Osteoblast (primary cell): ENCODE measurements at places on chromosomes 2 and 18. TPM values are rescaled to one million over a fixed set of nuclear protein-coding genes. Genes with fewer than 3 reads are reported as not detected.
A peak's percentile ranks its signal among the peaks of the same experiment; 100 is the strongest.

DNA sequence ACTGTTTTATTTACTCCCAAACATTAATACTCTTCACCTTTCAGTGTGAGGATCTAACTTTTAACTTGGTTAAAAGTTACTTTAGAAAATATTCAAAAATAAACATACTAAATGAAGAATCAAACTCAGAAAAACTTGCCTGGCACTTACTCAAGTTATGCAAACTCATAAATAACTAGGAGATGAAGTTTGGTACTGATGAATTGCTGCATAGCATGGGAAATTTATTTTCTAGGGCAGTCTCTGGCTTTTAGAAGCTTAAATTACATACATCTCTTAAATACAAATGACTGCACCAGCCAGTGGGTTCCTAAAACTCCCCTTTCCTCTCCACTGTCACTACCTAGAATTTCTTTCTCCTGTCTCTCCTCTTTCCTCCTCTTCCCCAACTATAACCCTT lies 46.7 kb upstream of the CREB1 start:
- no peak for DNase-seq

DNA sequence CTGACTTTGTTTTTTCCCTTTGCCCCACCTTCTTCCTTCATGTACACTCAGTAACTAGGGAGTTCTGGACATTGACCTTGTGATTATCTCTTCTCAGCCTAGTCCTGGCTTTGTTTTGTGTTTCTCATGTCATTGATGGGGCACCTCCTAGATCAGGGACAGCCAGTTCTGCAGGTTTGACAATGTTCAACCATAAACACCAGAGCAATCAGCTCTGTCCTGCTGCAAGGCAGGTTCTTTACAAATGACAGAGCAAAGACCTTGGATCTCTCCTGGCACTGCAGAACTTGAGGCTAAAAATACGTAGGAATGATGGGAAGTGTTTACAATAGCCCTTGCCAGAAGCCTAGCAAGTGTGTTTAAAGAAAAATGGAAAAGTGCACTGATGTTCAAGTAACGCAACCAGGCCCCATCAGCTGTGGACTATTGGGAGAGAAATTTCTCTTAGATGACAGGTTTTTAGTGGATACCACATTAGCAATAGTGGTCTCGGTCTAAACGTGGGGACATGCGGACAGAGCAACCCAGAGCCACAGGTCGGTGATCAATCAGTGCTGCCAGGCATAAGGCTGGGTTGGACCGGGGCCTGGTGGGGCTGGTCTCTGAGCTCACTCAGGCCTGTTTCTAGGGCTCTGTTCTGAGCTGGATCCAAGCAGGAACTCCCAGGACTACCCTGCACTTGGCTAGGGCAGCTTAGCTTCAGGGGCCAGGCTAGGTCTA lies 76.8 kb downstream of the SOWAHC start:
- DNase-seq: no peak

- DNase-seq: no peak
Measured at GRCh38 chr2:228575897-228576296, 394.4 kb upstream of the SPHKAP start.

- peak; percentile 91 for DNase-seq
Measured at GRCh38 chr2:74867841-74868658, 34.1 kb downstream of the HK2 start.

GRCh38 chr2:177746358-177746757 lies 326.2 kb downstream of the PDE11A start:
- DNase-seq: no peak

- DNase-seq: no peak
Measured at GRCh38 chr2:118473241-118473640, 374.2 kb downstream of the EN1 start.

GRCh38 chr2:131039908-131040660 lies 53.2 kb downstream of the FAM168B start:
- DNase-seq: peak; percentile 67

DNA sequence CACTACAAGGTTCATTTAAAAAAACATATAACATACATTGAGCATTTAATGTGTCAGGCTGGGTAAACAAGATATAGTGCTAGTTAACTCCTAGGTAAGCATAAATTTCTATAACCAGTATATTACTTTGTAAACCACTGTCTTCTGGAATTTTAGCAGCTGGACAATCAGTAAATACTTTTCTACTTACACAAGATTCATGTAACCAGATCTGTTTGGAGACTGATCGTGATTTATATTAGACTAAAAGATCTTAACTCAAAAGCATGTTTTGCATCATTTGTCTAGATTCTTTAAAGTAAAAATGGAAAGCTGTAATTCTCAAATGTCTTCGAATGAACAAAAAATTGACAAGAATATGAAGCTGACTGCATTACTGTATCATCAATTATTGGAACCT lies 941 bp upstream of the SGO2 start:
- DNase-seq: no peak

- DNase-seq: peak; percentile 85
Measured at GRCh38 chr2:19256121-19256601, 102.3 kb downstream of the OSR1 start.

- no peak for DNase-seq
Measured at GRCh38 chr18:32091325-32091723, 350 bp upstream of the RNF138 start.

DNA sequence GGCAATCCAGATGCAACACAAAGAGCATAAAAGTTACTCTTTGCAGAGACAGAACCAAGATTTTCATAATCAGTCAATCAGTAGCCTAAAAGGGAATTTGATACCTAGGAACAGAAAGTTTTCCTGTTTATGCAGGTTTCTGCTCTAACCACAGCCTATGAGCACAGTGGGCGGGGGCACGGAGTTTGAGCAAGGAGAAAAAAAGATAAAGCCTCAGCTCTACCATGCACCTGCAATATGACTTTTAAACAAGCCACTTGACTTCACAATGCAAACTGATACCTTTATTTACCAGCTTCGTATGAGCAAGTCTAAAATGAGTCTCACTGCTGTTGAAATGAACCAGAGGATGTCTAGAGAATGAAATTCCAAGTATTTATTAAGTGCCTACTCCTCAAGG lies 5.6 kb upstream of the LRATD1 start:
- DNase-seq: no peak

GRCh38 chr2:23901966-23902846 lies 24.7 kb downstream of the ATAD2B start:
- DNase-seq: peak; percentile 29

- DNase-seq: no peak
Measured at GRCh38 chr2:237217995-237218616, 132.4 kb downstream of the COPS8 start.

GRCh38 chr2:9394816-9395215 lies 28.5 kb downstream of the ITGB1BP1 start:
- peak; percentile 54 for DNase-seq

DNA sequence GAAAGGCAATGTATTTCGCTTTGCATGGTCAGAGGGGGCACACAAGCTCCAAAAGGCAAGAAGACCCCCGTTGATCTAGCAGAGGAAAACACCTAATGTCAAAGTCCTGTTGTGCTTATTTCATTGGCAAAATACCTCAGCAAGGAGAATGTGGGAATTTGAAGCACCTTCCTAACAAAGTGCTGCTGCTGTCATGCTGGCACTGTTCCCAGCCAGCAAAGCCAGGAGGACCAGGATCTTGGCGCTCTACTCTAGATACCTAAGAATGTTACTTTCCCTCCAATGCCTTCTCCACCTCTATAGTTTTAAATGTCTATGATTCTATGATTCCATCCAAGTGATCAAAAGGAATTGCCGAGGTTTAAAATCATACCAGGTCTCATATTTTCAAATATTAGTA lies 867.9 kb upstream of the POU3F3 start:
- DNase-seq: no peak

- no peak for DNase-seq
Measured at GRCh38 chr2:215493376-215493775, 57.5 kb upstream of the FN1 start.

GRCh38 chr2:198347946-198348345 lies 543.6 kb downstream of the PLCL1 start:
- no peak for DNase-seq

GRCh38 chr2:196331143-196331542 lies 159.8 kb upstream of the STK17B start:
- no peak for DNase-seq

GRCh38 chr2:218516614-218517013 lies 51.5 kb downstream of the USP37 start:
- DNase-seq: no peak

GRCh38 chr2:179264368-179265081 lies at the start of gene SESTD1:
TSS of gene SESTD1 (minus strand) at chr2:179264832. CDS start at chr2:179191841, 72,991 bp downstream.
- peak; percentile 88 for DNase-seq

DNA sequence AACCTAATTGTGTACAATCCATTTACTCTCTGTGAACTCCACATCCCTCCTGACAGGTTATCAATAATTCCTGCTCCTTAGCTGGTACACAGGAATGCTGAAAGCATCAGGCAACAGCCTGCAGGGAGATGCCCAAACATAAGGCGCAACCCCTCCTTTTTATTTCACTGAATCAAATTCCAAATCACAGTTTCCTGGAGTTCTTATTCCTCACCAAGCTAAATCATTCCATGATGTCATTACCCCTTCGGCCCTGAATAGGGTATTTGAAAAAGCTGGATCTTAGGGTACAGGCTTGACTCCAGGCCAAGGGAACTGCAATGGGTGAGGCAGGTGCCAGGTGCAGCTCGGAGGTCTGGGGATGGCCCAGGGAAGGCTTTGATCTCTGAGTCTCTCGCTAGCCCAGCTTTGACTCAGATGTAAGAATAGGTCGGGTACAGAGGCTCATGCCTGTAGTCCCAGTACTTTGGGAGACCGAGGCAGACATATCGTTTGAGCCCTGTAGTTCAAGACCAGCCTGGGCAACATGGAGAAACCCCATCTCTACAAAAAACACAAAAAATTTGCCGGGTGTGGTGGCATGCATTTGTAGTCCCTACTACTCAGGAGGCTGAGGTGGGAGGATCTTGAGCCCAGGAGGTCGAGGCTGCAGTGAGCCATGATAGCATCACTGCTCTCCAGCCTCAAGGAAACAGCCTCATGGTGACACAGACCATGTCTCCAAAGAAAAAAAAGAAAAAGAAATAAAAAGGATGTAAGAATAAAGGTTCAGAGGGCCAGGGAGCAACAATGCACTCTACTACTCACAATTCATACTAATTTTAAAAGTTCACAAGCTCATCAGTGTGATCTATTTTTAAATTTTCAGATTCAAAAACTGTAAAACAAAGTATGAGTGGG lies 6.8 kb downstream of the FHL2 start:
- no peak for DNase-seq

GRCh38 chr2:185502351-185502750 lies 236.3 kb upstream of the FSIP2 start:
- DNase-seq: no peak

- DNase-seq: peak; percentile 36
Measured at GRCh38 chr18:50969448-50969847, 1.6 kb downstream of the ELAC1 start.

GRCh38 chr2:138444411-138444810 lies 57.2 kb upstream of the SPOPL start:
- no peak for DNase-seq

DNA sequence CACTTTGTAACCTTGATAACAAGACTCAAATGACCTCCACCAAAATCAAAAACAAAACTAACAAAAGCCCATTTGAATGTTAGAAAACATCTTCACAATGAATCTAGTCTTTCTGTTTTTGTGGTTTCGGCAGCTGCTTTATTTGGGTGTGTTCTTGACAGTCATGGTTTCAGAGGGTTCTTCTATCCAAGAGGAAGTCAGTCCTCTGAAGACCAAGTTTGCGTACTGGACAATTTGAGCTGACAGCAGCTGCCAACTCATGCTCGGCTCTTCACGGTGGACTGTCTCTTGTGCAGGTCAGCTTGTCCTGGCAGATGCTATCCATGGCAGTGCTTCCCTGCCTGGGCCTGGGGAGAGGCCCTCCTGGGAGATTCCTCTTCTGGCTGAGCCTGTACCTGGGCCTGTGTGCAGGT lies 91.0 kb downstream of the TMEM17 start:
- DNase-seq: no peak

DNA sequence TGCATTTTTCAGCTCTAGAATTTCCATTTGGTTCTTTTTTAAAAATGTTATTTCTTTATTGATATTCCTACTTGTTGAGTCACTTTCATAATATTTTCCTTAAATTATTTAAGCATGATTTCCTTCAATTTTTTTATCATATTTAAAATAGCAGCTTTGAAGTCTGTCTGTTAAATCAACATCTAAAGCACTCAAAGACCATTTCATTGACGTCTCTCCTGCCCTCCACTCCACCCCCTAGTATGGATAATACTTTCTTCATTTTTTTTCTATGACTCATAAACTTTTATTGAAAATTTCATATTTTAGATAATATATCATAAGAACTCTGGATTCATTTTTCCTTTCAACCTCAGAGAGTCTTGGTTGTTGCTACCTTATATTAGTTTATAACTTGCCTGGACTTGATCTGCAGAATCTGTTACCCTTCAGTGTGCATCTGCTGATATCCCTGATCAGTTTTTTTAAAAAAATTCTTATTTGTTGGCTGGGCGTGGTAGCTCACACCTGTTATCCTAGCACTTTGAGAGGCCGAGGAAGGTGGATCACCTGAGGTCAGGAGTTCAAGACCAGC lies 59.0 kb upstream of the ZNF396 start:
- peak; percentile 79 for DNase-seq

DNA sequence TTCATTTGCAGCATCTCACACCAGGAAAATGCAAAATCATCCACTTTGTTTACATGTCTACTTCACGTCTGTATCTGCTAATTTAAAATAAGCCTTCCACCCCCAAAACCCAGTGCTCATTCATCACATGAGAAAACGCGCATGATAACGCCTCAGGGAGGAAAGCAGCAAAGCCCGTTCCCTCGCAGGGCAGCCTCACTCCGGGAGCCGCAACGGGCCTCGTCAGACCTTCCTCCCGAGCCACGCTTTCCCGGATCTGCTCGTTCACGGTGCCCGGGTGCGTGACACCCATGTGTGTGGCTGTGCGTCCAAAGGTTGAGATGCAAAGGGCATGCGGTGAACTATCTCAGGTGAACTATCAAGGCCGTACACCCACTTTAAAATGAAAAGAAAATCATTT lies 59.8 kb downstream of the NDUFA10 start:
- peak; percentile 58 for DNase-seq

GRCh38 chr2:75007061-75007460 lies 48.6 kb downstream of the POLE4 start:
- DNase-seq: no peak

GRCh38 chr2:217790681-217791392 lies 212.0 kb downstream of the TNS1 start:
- no peak for DNase-seq

- no peak for DNase-seq
Measured at GRCh38 chr2:142602418-142602989, 275.0 kb upstream of the KYNU start.

DNA sequence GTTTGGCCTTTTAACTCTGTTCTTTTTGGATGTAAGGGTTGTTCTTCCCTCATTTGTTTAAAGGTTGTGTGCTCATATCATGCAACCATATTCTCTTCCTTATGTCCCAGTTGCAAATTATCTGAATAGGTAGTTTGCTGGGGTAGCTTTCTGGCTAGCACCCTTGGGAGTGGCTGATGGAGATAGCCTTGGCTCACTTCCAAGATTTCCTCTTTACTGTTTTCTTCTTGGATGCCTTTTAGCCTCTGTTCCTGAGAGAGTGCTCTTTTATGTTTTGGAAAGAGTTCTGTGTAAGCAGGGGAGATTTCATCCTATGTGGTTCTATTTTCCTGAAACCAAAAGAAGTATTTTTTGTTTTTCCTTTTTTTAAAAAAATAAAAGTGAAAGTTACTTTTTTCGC lies 25.4 kb downstream of the USP14 start:
- no peak for DNase-seq

- DNase-seq: no peak
Measured at GRCh38 chr18:24052053-24052452, 37.5 kb downstream of the TTC39C start.

Gene CFLAR
- 78.9 and 80.2 TPM in 2 replicates for total RNA-seq

Gene LIPG
- total RNA-seq: 2.2 and 3.5 TPM in 2 replicates

Gene PREB
- total RNA-seq: 42.4 and 45.2 TPM in 2 replicates

Gene TWIST2
- 9.4 TPM in 2 replicates for total RNA-seq

Gene PID1
- 9.8 and 11.8 TPM in 2 replicates for total RNA-seq

Gene TOGARAM2
- under 0.01 and 0.72 TPM in 2 replicates for total RNA-seq

Gene CCBE1
- total RNA-seq: 51.4 and 53.0 TPM in 2 replicates

Gene MYO5B
- 0.36 and 1.2 TPM in 2 replicates for total RNA-seq
